ENCODE measurements at places on chromosomes 3 and 15.

GRCh38 chr3:70086336-70086735 is 86.8 kb downstream of the SAMMSON start:
- no peak for DNase-seq

- DNase-seq, result no peak
Observed at GRCh38 chr15:58929891-58930416, 3.5 kb downstream of the SLTM start.

GRCh38 chr15:56244811-56245576 is 1.3 kb upstream of the RFX7 start:
- peak; percentile 13 for DNase-seq

DNA sequence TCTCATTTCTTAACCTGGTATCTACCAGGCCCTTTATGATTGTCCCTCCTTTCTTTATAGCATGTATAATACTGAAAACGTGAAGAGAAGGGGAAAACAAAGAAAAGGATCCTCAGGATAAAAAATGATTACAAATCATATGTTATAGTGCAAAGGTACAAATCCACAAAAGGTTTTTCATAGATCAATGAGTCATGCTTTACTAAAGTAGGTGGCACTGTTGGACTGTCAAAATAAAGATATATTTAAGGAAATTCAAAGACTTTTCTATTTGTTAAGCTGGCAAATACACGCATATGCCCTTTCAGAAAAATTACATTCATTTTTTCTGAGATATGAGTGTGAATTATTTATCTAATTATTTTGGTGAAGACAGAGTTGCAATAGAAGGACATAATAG is 151.6 kb downstream of the CADM2 start:
- DNase-seq, result no peak

Measured in activated T-helper 9 cell treated with anti-CD3 and anti-CD28 coated beads, Interleukin-2, amount 50 U/mL, for 16 hours (primary cell).